ENCODE measurements at places on chromosomes 2 and 18.

DNA sequence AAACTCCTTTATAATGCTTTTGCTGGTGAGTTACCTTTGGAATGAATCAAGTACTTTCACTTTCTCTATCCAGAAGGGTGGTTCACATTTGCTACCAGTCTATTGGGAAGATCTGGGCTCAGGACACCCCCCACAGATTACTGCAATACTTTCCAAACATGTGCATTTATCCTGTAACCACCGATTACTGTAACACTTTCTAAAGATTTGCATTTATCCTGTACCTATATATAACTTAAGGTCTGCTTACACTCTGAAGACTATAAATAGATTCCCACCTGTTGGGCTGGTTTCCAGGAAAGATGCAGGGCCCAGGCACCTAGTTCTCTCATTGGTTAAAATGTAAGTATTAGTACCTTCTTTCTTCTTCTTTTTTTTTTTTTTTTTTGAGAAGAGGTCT is 113.0 kb upstream of the NEDD4L start:
- DNase-seq, result no peak
- H3K27ac ChIP-seq, result no peak overlapping the region
- H3K27me3 ChIP-seq, result no peaks in the 10 kb centered on the region
- H3K4me1 ChIP-seq, result peaks cover 4% of the 10 kb centered on the region
- no peak overlapping the region for H3K4me3 ChIP-seq

GRCh38 chr2:237320801-237321560 is 93.0 kb downstream of the COL6A3 start:
- no peak overlapping the region for H3K4me3 ChIP-seq
- H3K36me3 ChIP-seq, result no peaks in the 10 kb centered on the region
- no peak for DNase-seq
- peaks cover 1% of the 10 kb centered on the region for H3K4me1 ChIP-seq
- H3K27me3 ChIP-seq, result peaks cover 6% of the 10 kb centered on the region

DNA sequence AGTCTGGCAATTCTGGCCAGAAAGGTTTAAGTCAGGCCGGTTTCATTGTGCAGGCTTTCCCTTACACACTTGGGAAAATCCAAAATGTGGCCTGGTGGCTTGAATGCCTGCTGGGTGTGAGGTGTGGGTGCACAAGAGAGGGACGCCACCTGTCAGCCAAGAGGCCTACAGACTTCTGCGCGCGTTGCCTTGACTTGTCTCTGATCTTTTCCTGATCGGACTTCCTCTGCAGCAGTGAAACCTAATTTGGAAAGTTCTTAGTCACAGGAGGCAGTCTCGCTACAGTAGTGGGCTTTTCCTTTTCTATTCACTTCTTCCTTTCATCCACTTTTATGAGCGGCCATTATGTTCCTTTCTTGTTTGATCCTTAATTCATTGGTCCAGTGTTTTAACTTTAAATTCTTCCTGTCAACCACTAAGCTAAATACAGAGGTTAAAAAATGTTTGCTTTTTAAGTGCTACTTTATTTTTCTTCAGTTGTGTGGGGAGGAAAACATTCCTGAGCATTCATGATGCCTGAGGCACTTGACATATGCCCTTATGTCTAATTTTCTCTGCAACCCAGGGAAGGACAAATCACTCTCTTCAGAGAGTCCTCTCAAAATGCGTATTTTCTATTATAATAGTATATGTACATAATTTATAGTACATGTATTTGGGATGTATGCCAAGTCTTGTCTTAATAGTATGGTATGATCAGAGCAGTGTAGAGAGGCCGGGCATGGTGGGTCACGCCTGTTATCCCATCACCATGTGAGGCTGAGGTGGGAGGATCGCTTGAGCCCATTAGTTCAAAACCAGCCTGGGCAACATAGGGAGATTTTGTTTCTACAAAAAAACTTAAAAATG is 128.9 kb downstream of the WDSUB1 start:
- H3K36me3 ChIP-seq, result no peaks in the 10 kb centered on the region
- DNase-seq, result no peak
- H3K27me3 ChIP-seq, result peaks cover 6% of the 10 kb centered on the region
- H3K4me1 ChIP-seq, result peaks cover 12% of the 10 kb centered on the region
- no peak overlapping the region for H3K27ac ChIP-seq
- no peak overlapping the region for H3K4me3 ChIP-seq

- H3K4me3 ChIP-seq, result no peak overlapping the region
- peaks cover 22% of the 10 kb centered on the region for H3K4me1 ChIP-seq
- no peak for DNase-seq
- H3K36me3 ChIP-seq, result no peaks in the 10 kb centered on the region
- peaks cover 3% of the 10 kb centered on the region for H3K27me3 ChIP-seq
These were observed 193.8 kb downstream of the MGAT5 start for GRCh38 chr2:134447669-134448068.

- no peaks in the 10 kb centered on the region for H3K27me3 ChIP-seq
- no peaks in the 10 kb centered on the region for H3K36me3 ChIP-seq
- no peak for DNase-seq
- no peak overlapping the region for H3K27ac ChIP-seq
- H3K4me1 ChIP-seq, result peaks cover 3% of the 10 kb centered on the region
- H3K4me3 ChIP-seq, result no peak overlapping the region
These were observed 409.7 kb upstream of the PIK3C3 start for GRCh38 chr18:41545091-41545888.

GRCh38 chr2:29697715-29698114 is 223.7 kb downstream of the ALK start:
- H3K27me3 ChIP-seq, result no peaks in the 10 kb centered on the region
- peaks cover 6% of the 10 kb centered on the region for H3K36me3 ChIP-seq
- no peaks in the 10 kb centered on the region for H3K4me1 ChIP-seq
- H3K4me3 ChIP-seq, result no peak overlapping the region

- H3K36me3 ChIP-seq, result no peaks in the 10 kb centered on the region
- H3K27me3 ChIP-seq, result no peaks in the 10 kb centered on the region
- no peaks in the 10 kb centered on the region for H3K4me1 ChIP-seq
- DNase-seq, result no peak
- no peak overlapping the region for H3K27ac ChIP-seq
These were observed 198.6 kb downstream of the MEMO1 start for GRCh38 chr2:31812051-31812798.

DNA sequence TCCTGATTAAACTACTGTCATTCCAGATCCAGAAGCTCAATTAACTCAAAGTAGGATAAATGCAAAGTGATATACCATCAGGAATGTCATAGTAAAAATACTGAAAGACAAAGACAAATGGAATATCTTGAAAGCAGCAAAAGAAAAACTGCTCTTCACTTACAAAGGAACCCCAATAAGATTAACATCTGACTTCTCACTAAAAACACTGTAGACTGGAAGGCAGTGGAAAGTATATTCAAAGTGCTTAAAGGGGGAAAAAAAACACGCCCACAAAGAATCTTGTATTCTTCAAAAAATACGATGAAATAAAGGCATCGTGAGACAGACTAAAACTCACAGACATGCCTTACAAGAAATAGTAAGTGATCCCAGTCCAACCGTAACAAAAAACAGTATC is 195.7 kb downstream of the DOK6 start:
- H3K4me3 ChIP-seq, result no peak overlapping the region
- peaks cover 12% of the 10 kb centered on the region for H3K4me1 ChIP-seq
- no peaks in the 10 kb centered on the region for H3K36me3 ChIP-seq
- no peaks in the 10 kb centered on the region for H3K27me3 ChIP-seq
